ENCODE measurements at places on chromosomes 2 and 18.

- no peak for DNase-seq
Observed at GRCh38 chr2:72415781-72416475, 268.3 kb upstream of the CYP26B1 start.

DNA sequence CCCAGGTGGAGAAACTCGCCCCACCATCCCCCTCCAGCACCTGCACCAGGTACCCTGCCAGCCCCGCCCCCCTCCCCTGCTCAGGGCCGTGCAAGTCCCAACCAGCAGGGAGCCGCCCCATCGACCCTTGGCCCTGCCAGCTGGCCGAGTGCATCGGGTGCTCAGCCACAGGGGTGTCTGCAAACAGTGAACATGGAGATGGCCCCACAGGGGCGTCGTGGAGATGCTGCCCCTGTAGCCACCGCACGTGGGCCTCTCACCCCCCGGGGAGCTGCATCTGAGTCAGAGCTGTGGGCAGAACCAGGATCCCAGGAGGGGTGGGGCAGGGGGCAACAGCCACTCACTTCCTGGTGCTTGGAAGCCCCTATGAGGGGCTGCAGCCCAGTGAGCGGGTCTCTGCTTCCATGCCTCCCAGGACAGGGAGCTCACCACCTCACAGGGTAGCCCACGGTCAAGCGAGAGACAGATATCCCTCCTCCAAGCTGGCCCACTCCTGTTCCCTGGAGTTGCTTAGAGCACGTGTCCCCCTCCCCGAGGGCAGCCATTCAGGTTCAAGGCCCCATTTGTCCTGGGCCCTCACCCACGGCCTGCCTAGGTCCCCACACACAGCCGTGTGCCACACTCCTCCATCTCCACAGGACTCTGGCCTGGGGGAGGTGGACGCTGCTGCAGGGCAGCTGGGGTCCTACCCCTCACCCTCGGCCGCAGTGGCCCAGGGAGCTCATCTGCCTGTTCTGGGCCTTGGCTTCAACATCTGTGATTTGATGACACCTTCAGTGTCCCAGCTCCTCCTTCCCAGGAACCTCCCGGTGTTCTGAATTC lies 1.1 kb upstream of the MAB21L4 start:
- no peak for DNase-seq

GRCh38 chr18:46414863-46415262 lies 242.2 kb downstream of the LOXHD1 start:
- no peak for DNase-seq

- DNase-seq, result no peak
Observed at GRCh38 chr2:72846171-72847095, 20.6 kb upstream of the EXOC6B start.

DNA sequence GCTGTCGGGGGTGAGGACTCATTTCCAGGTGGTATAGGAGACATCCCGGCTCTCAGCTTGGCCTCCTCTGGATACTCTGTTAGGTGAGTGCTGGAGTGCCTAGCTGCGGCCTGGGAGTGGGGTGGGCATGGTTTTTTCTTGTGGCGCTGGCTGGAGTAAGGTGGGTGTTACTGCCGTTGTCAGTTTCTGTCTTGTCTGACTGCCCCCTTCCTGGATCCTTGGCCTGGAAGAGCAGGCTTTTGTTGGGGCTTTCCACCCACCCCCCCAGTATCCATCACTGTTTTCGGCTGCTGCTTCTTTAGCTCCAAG lies 69.2 kb downstream of the DGKD start:
- no peak for DNase-seq

GRCh38 chr2:1581965-1582625 lies 162.2 kb downstream of the PXDN start:
- DNase-seq, result no peak

DNA sequence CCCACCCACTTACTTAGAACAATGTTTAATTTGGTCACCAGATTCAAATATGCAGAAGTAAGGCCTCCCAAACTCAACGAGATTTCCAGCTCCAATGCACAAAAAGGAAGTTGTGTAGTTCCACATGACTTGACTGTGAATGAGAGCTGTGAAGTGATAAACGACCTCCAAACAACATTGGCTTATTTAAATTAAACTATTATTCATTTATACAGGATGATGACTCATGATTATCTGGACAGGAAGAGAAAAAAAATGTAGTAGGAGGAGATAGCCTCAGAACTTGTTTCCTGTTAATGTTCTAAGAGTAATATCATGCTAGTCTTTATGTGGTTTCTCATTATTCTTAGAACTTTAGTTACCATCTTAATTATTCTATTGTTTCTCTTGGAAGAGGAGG lies 237.3 kb downstream of the C1D start:
- no peak for DNase-seq

DNA sequence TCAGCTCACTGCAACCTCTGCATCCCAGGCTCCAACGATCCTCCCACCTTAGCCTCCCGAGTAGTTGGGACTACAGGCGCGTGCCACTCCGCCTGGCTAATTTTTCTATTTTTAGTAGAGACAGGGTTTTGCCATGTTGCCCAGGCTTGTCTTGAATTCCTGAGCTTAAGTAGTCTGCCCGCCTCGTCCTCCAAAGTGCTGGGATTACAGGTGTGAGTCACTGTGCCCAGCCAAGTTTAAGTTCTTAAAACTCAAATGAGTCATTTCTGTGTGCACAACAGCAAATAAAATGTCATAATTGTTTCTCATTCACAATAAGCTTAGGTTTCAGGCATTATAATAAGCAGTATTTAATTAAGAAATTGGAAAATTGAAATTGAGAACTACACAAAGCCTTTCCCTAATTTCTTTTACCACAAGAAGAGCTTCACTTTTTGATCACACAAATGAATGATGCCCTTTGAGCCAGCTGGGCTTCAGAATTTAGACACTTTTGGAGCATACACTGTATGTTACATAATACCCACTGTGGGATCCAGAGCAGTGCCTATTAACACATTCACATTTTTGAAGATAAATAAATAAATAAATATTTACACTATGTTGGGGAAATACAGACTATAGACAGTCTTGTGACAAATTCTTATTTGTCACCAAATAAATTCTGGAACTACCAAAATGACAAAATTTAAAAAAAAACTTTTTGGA lies 8.6 kb upstream of the ME2 start:
- DNase-seq, result no peak

DNA sequence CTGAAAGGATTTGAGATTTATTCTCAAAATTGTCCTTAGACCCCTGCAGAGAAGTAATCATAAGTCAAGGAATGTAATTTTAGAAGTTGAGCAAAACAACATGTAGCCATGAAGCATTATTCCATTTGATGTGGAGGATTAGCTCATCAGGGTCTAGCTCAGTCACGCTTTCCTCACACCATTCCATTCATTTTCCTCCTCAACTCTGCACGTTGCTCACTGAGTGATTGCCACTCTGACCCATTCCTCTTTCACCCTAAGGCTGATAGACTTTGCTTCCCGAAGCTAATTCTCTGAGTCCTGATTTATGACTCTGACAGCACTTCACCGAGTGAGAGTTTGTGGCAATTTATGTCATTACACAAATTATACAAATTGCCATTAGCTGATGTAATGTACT lies 820.6 kb upstream of the PIK3C3 start:
- DNase-seq, result no peak

GRCh38 chr2:62460175-62460574 lies 45.8 kb downstream of the TMEM17 start:
- no peak for DNase-seq

- no peak for DNase-seq
Observed at GRCh38 chr2:59677158-59677557, 876.3 kb downstream of the BCL11A start.
